ENCODE measurements at places on chromosomes 12 and 14.

GRCh38 chr14:75928690-75929181 is 53.1 kb downstream of the TGFB3 start:
- DNase-seq: no peak

- DNase-seq: no peak
Observed at GRCh38 chr14:75495882-75496281, 26.4 kb upstream of the BATF start.

GRCh38 chr12:53060721-53061276 is 10.9 kb downstream of the TNS2 start:
- no peak for DNase-seq

- DNase-seq: no peak
Observed at GRCh38 chr12:115761784-115762183, 515.7 kb downstream of the MED13L start.

- DNase-seq: no peak
Observed at GRCh38 chr12:108016022-108016564, 113.0 kb upstream of the WSCD2 start.

DNA sequence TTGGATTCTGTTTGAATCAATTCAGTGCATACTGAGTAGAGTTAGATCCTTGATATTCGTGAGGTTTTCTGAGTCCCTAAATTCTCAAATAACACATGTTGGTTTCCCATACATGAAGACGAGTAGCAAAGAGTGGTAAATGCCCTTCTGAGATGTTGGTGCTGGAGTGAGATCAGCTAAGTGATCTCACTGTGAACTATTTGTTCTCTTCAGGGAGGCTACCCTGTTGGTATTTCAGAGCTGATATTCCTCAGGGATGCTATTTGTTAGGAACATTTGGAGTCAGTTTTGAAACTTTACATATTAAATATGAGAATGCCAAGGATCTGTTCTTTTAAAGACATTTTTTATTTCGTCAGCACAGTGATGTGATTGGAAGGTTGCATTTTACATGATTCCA is 54.7 kb downstream of the SUSD6 start:
- DNase-seq: no peak

- DNase-seq: no peak
Observed at GRCh38 chr12:93626160-93626559, 51.0 kb upstream of the CRADD start.

GRCh38 chr12:45745861-45746277 is 16.4 kb downstream of the ARID2 start:
- DNase-seq: no peak

DNA sequence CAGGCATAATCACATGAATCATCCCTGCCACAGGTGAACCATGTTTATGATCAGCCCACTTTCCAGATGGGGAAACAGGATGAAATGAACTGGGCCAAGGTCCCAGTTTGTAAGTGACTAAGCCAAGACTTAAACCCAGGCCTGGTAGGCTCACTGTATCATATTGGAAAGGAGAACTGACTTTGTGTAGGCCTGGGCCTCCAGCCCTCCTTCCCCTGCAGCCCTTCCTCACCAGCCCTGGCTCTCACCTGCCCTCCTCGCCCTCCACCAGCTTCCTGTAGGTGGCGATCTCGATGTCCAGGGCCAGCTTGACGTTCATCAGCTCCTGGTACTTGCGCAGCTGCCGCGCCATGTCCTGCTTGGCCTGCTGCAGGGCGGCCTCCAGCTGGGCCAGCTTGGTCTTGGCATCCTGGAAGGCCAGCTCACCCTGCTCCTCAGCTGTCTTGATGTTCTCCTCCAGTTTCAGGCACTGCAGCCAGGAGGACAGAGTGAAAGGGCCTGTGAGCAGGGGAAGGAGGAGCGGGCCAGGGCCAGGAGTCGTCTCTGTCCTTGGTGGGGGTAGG is 19.8 kb downstream of the KRT80 start:
- no peak for DNase-seq

GRCh38 chr12:24127919-24128721 is 178.7 kb upstream of the SOX5 start:
- no peak for DNase-seq
